ENCODE measurements at places on chromosomes 7 and 10.

- no peak for DNase-seq
These were observed 287.6 kb downstream of the TWIST1 start for GRCh38 chr7:18829858-18830285.

DNA sequence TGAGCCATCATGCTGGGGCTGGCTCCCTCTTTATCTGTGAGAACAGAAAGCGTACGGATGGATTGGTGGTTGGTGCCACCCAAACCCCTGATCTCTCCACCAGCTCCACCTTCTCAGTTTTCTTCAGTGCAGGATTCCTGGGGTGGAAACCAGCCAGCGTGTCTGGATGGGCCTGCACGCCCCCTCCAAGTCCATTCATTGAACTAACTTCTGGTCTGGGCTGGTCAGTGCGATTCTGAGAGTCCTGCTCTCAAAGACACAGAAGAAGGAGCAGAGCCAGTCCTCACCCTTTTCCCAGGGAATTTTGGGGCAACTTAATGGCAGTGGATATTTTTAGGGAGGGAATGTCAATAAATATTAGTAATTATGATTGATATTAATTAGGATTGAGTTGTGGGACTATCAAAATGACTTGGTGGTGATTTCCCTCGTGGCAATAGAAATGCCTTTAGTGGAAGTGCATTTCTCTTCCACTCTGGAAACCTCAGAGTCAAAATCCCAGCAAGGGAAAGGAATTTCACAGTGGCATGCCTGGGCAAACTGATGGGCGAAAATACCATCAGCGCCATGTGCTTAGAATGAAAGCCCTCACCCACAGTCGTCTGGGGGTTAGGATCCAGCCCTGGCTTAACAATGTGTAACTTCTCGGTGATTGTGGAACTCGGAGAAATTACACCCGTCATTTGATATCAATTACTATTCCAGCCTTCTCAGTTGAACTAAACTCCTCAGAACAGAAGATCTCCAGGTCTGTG, 69.3 kb upstream of the EEPD1 start:
- DNase-seq = no peak

- no peak for DNase-seq
These were observed 157.2 kb downstream of the WNT2 start for GRCh38 chr7:117165656-117166055.

DNA sequence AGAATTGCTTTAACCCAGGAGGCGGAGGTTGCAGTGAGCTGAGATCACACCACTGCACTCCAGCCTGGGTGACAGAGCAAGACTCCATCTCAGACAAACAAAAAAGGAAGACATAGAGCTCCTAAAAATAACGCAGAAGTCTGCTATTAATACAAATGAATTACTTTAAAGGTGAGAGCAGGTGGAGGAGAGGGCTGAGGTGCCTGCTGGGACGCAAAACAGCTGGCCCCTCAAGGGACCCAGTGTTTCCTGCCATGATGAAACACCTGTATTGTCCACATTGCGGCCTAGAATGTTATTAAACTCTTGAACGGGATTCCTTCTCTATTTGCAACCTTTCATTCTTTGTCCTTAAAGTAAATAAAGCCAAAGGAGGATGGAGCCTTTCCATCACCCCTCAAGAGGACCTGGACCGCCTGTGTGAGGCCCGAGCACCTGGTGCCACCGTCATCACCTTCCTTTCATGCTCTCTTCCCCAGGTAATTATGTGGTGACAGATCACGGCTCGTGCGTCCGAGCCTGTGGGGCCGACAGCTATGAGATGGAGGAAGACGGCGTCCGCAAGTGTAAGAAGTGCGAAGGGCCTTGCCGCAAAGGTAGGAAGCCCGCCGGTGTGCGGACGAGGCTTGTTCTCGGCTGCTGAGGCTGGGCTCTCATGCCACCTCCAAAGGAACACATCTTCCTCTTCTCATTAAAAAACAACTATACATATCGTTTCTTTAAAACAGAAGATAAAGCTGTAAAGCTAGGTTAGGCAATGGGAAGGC, 136.7 kb downstream of the EGFR start:
- DNase-seq = no peak

GRCh38 chr10:118239236-118239630, 102.9 kb downstream of the FAM204A start:
- DNase-seq = no peak

- DNase-seq = no peak
These were observed 104.2 kb downstream of the CTTNBP2 start for GRCh38 chr7:117769085-117769484.

DNA sequence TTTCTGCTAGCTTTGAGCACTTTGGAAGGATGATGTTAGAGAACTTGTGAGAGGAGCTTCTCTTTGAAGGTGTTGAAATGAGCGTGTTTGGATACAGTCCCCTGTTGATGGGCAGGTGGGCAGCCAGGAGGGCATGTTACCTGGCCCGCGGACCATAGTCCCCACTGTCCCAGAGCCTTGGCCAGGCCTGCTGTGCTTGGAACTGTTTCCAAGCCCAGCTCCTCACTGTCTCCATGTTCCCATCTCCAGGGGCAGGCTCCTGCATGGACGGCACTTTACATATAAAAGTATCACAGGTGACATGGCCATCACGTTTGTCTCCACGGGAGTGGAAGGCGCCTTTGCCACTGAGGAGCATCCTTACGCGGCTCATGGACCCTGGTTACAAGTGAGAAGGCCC, 27.2 kb upstream of the TRIM8 start:
- no peak for DNase-seq

DNA sequence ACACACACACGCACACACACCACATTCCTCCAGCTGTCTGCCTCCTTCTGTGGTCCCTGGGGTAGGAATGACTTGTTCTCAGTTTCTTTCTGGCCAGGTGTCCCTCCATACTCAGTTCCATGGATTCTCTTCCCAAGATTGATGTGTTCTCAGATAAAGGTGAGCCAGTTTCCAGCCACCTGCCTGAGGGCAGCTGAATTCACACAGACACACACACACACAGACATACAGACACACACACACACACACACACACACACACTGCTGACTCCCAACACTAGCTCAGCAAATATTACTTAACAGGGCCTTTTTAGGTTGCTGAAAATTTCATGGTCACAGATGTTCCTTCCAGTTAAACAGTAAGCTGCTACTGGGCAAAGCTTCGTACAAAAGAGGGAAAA, 45.4 kb upstream of the GDF10 start:
- no peak for DNase-seq

GRCh38 chr10:88500656-88501055, 82.5 kb downstream of the RNLS start:
- DNase-seq = no peak

DNA sequence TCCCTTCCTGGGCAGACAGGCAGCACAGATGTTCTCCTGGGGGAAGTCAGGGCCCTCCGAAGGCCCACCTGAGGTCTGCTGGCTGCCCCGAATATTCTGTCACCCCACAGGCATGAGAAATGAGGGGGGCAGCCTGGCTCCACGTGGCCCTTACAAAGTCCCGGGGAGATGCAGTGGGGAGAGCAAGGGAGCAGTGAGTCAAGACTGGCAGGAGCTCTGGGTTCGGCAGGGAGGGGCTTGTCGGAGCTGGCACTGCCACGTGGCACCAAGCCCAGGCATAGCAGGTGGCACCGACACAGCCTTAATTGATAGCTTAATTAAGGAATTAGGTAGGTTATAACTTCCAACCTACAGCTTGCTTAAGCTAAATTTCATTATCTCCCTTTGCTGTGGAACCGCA, 163.9 kb downstream of the USP6NL start:
- DNase-seq = no peak

DNA sequence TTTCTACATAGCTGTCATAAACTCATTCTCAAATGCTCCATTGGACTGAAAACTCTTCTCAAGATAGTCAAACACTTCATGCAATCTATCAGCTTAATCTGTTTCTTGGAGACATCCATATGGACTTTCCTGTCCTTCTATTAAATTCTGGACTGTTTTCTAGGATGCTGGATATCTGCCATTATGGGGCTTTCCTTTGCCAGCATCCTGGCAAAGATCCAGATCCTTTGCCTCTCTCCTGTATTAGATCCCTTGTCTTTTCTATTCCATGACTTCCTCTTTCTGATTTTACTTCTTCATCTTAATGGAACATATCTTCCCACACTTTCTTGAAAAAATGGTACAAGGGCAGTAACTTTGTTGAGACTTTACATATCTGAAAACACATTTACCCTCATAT, 35.9 kb upstream of the SKAP2 start:
- no peak for DNase-seq

GRCh38 chr10:126133082-126133620, 236.8 kb downstream of the FANK1 start:
- DNase-seq = no peak

DNA sequence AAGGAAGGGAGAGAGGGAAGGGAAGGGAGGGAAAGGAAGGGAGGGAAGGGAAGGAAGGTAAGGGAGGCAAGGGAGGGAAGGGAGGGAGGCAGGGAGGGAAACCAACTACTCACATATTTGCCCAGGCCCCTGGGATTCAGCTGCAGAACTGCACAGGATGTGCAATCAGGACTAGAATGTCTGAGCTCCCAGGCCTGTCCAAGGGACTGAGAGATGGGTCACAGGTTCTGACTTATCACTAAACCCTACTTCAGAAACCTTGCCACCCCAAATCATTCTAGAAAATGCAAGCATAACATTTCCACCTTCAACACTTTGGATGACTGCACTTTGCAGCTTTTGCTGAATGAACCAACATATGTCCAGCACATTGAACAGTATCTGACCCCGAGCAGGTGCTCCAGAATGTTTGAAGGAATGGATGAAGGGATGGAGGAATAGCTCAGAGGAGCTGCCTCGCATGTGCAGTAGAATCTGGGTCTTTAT, 245.3 kb downstream of the KCNMA1 start:
- no peak for DNase-seq

DNA sequence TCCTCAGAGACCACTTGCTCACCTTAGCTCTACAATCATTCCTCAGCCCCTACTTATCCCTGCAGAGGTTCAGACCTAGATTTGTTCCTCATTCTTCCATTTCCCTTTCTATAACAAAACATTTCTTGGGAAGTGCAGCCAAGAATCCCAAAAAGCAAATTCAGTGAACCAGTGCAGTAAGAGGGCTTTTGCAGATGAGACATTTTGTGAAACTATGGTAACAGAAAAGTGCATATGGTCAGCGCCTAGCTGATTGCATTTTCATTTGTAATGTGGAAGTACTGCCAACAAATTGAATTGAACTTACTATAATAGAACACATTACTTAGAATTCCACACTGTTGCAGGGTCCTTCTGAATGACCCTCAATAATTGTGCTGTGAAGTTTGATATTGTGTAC, 18.6 kb downstream of the AGMO start:
- DNase-seq = no peak

DNA sequence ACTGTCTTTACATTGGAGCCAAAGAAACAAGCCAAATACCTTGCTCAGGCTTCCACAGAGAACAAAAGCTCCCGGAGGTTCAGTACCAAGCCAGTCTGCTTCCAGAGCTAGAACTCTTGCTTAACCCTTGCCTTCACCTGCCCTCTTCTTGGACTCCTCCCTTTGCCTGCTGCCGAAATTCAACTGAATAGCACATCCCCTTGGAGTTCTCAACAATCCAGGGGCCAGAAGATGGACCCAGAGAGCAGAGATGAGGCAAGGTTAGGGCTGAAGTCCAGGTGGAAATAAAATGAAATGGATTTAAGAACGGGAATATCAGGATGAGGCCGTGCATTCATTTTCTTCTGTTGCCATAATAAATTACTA, 876 bp upstream of the PIK3AP1 start:
- no peak for DNase-seq

DNA sequence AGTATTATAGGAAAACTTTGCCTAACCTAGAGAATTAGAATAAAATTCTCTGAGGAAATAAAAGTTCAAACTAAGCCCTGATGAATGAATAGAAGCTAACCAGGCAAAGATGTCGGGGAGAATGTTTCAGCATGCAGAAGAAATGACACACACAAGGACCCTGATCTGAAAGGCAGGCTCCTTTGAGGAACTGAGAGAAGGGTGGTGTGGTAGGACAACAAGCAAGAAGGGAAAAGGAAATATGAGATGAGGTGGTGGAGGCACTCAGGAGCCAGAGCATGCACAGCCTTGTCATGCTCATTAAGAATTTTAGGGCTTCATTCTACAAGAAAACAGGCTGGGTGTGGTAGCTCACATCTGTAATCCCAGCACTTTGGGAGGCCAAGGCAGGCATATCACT, 90.6 kb downstream of the ARHGAP12 start:
- DNase-seq = no peak

GRCh38 chr10:93386631-93387369, 95.3 kb downstream of the MYOF start:
- no peak for DNase-seq

- no peak for DNase-seq
These were observed 20.8 kb upstream of the VOPP1 start for GRCh38 chr7:55593172-55593514.

DNA sequence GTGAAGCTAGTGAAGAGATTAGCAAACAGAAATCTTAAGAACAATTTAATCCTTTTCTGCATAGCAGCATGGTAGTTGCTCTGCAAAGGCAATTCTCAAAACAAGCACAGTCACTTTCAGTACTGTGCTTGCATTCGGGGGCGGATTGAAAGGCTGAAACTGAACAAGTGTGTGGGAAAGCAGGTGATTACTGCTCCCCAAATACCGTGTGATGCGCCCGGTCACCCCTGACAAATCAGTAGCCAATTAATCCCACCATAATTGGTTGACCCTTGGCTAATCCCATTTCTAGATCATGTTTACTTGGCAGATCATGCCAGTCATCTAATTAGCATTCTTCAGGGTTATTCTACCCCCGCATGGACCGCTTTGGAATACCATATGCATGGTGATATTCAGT, 76.5 kb upstream of the ADRB1 start:
- no peak for DNase-seq

DNA sequence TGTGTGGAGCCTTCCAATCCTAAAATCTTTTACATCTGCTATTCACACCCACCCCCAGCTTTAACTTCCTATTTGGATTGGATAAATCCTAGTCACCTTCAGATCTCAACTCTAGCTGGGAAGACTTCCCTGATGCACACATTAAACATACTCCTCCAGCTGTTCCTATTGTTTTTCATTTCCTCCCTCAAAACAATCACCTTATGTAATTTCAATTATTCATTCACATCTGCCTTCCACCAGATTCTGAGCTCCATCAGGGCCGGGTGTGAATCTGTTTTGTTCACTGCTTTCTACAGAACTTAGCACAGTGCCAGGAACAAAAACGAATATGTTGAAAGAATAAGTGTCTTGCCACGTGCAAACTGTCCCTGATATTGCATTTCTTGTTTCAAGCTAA, 497.4 kb downstream of the PLXDC2 start:
- no peak for DNase-seq

DNA sequence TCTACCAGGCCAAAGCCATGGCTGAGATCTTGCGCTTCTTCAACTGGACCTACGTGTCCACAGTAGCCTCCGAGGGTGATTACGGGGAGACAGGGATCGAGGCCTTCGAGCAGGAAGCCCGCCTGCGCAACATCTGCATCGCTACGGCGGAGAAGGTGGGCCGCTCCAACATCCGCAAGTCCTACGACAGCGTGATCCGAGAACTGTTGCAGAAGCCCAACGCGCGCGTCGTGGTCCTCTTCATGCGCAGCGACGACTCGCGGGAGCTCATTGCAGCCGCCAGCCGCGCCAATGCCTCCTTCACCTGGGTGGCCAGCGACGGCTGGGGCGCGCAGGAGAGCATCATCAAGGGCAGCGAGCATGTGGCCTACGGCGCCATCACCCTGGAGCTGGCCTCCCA, 142.7 kb downstream of the GRM3 start:
- DNase-seq = no peak

- DNase-seq = no peak
These were observed 338.5 kb downstream of the SEMA3D start for GRCh38 chr7:84848219-84848973.

All from stimulated activated CD4-positive, alpha-beta T cell treated with anti-CD3 and anti-CD28 coated beads, Interleukin-4, amount 100 ng/mL, for 1 hour (primary cell).